ENCODE measurements at places on chromosomes 6 and 20.

DNA sequence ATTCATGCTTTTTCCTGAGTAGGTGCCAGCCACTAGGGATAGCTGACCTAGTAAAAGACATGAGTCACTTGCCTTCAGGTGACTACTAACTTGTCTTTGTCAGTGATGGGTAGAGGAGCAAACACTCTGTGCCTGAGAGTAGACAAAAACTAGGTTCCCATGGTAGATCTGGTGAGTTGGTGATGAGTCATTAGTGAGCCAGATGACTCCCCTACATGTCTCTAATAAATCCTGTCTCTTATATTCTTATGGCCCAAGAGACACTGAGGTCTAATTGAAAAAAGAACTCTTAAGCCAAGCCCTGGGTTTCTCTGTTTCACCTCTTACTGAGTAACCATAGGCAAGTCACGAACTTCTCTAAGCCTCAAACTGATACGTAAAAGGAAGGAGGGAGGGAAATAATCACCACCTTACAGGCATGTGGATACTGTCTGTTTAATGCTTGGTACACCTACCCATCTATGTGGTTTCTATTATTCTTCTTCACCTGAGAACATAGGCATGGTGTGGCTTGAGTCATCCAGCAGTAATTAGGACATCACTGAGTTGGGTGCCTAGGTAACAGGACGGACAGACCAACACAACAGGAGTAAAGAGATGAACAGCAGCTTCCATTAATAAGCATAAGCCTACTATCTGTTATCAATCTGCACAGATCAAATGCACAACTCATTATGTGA, 20.3 kb downstream of the TTPAL start:
- no peak for DNase-seq

DNA sequence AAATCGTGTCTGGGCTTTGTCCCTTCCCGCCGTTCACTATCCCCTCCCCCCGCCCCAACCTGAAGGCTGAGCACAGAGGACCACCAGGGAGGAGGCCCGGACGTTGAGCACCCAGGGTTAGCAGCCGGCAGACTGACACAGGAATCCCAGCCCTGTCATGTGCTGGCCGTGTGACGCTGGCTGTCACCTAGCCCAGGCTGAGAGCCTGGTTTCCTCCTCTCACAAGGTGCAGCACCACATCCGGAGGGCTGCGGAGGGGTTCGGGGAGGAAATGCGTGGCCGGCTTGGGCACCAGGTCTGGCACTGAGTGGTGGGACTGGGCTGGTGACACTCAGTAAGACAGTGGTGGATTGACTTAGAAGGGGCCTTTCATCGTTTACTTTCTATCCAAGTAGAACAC, 4.6 kb upstream of the LSM14B start:
- DNase-seq = no peak

DNA sequence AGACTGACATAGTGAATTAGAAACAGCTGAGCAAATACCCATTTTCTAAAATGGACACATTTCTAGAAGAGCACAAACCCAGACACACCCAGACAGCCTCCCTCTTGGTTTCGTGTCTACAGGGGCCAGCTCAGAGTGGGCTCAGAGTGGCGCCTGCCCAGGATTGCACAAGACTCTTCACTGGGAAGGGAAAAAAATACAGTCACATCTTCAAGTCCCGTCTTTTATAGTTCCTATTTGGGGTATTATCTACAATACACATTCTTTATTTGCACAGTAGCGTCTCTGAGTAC, 246.1 kb upstream of the AFDN start:
- no peak for DNase-seq

DNA sequence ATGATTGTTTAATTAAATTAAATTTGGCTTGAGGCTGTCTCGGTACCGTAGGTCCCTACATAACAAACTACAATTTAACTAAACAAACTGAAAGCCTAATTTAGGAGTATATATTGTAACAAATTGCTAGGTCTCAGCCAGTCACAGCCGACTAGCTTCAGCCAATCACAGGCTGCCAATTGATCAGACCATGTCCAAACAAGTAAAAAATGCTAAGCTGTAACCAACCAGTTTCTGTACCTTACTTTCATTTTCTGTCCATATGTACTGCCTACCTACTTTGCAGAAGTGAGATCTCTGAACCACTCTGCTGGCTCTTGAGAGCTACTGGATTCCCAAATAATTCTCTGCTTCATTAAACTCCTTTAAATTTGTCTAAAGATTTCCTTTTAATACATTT, 648.0 kb upstream of the GJE1 start:
- no peak for DNase-seq

- no peak for DNase-seq
Observed at GRCh38 chr6:158634695-158635426, 9.7 kb downstream of the DYNLT1 start.

GRCh38 chr6:153942361-153942760, 96.7 kb upstream of the OPRM1 start:
- DNase-seq = no peak

GRCh38 chr6:125835221-125835744, 44.5 kb downstream of the NCOA7 start:
- DNase-seq = no peak

DNA sequence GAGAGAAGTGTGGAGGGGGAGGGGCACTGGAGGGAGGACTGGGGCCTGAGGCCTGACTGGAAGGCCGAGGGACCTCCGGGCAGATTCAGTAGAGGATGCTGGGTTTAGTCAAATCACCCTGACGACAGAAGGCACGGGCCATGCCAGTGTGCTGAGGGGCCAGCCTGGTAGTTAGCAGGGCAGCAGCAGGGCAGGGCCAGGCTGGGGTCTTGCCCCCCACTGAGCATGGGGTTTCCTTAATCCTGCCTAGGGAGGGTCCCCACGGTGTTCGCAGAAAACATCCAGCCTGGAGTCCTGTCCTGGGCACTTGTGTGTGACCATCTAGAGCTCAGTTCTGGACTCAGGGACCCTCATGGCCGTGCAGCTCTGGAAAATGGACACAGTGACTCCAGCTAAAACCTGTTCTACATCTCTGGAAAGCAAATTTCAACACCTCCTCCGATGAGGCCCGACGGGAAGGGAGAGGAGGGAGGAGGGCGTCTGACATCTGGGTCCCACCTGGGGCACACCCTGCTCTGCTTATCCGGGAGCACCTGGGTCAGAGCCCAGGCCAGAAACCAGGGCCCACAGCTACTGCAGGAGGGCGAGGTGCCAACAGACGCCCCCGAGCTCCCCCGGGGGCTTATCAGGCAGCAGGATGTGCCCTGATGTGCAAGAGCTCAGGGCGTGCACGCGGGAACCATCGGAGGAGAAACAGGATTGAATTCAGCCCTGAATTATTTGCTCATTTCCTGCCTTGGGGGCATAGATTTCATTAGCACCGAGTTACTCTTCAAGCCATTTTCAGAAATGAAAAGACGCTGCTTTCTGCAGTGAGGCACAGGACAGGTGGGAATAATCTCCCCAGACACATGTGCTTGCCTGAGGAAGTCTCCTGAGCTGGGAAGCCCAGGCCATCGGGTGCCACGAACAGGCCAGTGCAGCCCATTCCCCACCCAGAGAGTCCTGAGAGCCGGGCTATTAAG, 78.0 kb upstream of the MPC1 start:
- no peak for DNase-seq

DNA sequence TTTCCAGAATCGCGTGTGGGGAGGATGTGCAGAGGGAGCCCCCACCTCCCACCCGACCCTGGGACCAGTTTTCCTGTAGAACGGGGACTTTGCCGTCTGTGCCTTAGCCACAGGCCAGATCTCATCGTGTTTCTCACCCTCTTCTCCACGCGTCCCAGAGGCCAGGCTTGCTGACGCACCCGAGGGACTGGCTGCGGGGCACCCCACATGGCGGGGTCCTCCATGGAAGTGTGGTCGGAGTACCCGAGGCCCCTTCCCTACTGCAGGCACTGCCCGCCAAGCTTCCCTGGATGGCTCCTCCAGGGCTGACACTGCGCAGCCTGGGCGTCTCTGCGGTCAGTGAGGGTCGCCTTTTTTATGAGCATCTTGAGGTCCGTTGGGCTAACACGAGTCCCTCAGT, 346.5 kb downstream of the CDH4 start:
- no peak for DNase-seq

GRCh38 chr6:148128014-148128730, 214.5 kb upstream of the SASH1 start:
- no peak for DNase-seq

DNA sequence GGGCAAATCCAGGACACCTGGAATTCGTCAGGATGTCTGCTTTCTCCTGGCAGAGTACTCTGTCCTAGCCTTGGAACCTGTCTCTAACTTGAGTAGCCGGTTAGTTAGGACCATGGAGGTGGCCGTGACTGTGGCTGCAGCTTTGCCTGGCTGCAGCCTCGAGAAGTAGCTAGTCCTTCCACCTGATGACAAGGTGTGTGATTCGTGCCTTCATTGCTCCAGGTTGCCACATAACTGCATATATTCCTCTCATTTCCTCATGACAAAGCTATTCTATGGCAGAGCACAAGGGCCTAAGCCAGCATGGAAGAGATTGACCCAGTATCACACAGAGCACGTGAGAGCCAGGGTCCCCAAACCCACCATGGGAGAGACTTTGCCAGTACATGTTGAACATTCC, 39.8 kb upstream of the KIF25 start:
- DNase-seq = no peak

GRCh38 chr6:134138226-134138975, 86.0 kb upstream of the SLC2A12 start:
- no peak for DNase-seq

GRCh38 chr6:74073999-74074398, 378.0 kb downstream of the CD109 start:
- DNase-seq = no peak

Data from activated naive CD8-positive, alpha-beta T cell treated with anti-CD3 and anti-CD28 coated beads, Interleukin-2, amount 50 U/mL, for 16 hours (primary cell).